ENCODE measurements at places on chromosomes 1 and 21. TPM values are rescaled to one million over a fixed set of nuclear protein-coding genes. Genes with fewer than 3 reads are reported as not detected.

GRCh38 chr1:65640046-65640445 lies 152.6 kb upstream of the PDE4B start:
- DNase-seq = no peak
- no peaks in the 10 kb centered on the region for H3K4me1 ChIP-seq
- no peak overlapping the region for H3K27ac ChIP-seq
- H3K4me3 ChIP-seq = no peak overlapping the region
- H3K27me3 ChIP-seq = no peaks in the 10 kb centered on the region

DNA sequence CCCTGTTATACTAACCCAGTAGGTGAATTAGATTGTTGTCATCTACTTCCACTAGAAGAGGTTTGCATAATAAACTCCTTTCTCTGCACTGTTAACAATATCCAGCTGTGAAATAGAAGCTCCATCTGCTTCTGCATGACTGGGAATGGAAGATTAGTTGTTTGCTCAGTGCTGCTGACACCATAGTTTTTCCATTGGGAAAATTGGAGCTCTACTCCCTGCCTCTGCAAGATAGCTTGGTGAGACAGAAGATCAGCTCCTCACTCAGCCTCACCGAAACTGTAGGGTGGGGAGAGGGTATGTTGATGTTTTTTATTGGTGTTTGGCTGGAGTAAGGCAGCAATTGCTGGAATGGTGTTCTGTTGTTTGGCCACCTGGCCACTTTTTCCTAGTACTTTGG lies 331.6 kb upstream of the ADAMTS5 start:
- H3K36me3 ChIP-seq = no peaks in the 10 kb centered on the region
- no peak overlapping the region for H3K4me3 ChIP-seq
- H3K27me3 ChIP-seq = no peaks in the 10 kb centered on the region
- no peaks in the 10 kb centered on the region for H3K4me1 ChIP-seq
- H3K27ac ChIP-seq = no peak overlapping the region
- DNase-seq = no peak

GRCh38 chr1:207658904-207659485 lies 14.1 kb downstream of the CR1L start:
- H3K36me3 ChIP-seq = no peaks in the 10 kb centered on the region
- no peak overlapping the region for H3K4me3 ChIP-seq

- no peaks in the 10 kb centered on the region for H3K36me3 ChIP-seq
- H3K27me3 ChIP-seq = no peaks in the 10 kb centered on the region
- no peaks in the 10 kb centered on the region for H3K4me1 ChIP-seq
- DNase-seq = peak; percentile 60
- peak overlapping the region; percentile 48 for H3K27ac ChIP-seq
Observed at GRCh38 chr1:231603598-231604275, 22.9 kb upstream of the DISC1 start.

- H3K27ac ChIP-seq = no peak overlapping the region
- H3K4me1 ChIP-seq = peaks cover 30% of the 10 kb centered on the region
- no peaks in the 10 kb centered on the region for H3K27me3 ChIP-seq
- H3K36me3 ChIP-seq = peaks cover 12% of the 10 kb centered on the region
Observed at GRCh38 chr21:44799646-44800045, 2.0 kb downstream of the UBE2G2 start.

DNA sequence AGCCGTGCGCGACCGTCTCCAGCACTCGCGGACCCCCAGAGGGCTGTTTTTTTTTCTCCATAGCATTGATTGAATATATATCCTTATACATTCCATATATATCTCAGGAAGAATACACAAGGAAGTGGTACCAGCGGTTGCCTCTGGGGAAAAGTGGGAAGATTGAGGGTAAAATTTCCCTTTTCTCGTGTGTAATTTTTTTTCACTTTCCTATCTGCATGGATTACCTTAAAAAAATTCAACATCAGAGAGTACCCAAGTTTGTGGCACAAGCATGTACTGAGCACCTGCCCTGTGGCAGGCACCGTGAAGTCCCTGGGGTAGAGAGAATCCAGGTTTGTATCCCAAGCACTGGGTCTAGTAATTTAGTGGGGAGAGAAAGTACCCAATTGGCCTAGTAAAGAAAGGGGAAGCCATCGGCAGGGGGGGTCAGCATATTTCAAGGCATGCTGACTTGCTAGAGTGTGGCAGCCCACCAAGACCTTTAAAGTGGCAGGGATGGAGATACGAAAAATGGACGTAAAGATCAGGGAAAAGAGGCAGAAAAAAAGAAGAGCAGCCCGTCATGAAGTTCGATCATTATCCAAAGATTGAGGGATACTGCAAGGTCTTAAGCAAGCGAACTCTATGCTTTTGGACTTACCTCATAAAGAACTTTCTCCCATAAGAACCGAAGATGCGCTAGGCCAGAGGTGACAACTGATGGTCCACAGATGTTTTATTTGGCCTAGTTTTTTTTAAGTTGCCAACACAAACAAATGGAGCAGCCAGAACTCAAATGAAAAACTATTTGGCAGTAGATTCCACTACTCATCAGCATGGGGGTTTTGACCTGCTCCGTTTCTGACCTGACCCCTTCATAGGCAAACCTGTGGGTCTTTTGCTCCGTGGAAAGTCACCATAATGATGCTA lies 1.5 kb upstream of the HMGN1 start:
- peaks cover 36% of the 10 kb centered on the region for H3K4me1 ChIP-seq
- H3K4me3 ChIP-seq = peak overlapping the region; percentile 99
- no peaks in the 10 kb centered on the region for H3K27me3 ChIP-seq
- H3K36me3 ChIP-seq = peaks cover 8% of the 10 kb centered on the region

DNA sequence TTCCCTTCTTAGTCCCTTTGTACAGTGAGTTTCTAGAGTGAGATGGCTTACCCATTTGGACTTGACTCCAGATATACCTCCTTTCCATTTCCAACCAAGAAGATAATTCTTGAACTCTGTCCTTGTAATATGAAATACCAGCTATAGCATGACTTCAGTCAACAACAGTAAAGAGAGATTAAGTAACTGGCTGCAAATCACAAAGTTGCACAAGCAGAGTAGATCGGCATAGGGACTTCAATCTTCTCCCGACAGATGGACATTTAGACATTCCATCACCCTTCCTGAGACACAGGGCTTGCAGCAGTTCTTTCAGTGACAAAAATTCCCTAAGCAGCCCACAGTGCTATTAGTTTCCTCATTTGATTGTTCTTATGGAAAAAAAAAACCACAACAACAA lies 44.6 kb downstream of the JAK1 start:
- no peak for DNase-seq
- peak overlapping the region; percentile 7 for H3K27ac ChIP-seq

DNA sequence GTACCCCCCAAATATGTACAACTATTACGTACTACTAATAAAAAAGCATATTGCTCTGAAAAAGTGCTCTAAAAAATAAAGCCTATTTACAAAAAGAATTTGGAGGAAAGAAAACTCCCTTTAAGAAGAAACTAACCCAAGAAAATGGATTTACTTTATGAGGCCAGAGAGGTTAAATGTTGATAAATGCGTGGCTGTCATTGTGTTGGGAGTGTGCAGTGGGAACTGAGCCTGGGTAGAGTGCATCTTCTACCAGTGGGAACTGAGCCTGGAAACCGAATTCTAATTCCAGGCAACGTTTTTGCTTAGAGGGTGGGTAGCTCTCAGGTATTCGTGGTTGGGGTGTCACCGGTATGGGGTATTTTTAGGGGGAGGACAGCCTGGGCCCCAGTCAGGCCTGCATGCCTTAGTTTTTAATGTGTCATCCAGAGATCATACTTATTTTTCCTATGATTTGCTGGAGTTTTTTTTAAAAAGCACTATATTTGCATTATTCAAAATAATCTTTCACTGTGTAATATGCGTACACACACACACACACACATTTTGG lies 24.1 kb upstream of the RNF187 start:
- H3K36me3 ChIP-seq = no peaks in the 10 kb centered on the region
- H3K4me3 ChIP-seq = peak overlapping the region; percentile 85
- DNase-seq = no peak
- H3K27ac ChIP-seq = no peak overlapping the region
- H3K4me1 ChIP-seq = peaks cover 42% of the 10 kb centered on the region
- no peaks in the 10 kb centered on the region for H3K27me3 ChIP-seq

DNA sequence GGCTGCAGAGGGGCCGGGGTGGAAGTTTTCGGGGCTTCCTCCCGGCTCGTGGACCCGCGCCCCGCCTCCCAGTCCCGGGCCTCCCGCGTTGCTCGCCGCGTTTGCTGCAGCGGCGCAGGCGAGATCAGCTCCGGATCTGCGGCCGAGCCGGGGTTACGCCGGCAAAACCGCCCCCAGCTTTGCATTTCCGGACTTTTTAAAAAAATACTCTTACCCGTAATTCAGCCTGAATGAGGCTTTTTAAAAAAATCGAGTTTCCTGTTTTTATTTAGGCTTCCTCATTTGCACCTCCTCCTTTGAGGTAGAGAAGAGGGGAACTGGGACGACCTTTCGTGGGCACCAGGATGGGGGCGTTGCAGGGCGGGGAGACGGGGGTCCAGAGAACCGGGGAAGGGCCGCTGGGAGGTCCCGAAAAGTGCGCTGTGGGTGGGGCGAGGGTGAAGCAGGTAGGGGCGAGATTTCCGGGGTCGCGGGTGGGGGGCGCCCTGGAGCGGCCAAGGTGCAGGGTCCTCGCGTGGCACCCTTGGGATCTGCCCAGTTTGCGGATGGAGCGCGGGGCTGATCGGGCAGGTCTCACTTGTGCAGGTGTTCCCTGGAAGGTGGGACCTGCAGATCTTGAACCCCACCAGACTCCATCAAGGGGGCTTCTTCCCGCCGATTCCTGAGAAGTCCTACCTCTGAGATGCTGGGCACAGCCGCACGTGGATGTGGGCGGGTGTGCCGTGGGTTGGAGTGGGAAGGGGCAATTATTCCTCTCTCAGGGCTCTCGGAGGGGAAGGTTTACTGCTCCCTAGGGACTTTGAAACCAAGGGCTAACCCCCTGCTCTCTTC lies 1.1 kb downstream of the PIK3CD start:
- H3K4me1 ChIP-seq = peaks cover 54% of the 10 kb centered on the region
- peak overlapping the region; percentile 96 for H3K4me3 ChIP-seq
- H3K27me3 ChIP-seq = no peaks in the 10 kb centered on the region

DNA sequence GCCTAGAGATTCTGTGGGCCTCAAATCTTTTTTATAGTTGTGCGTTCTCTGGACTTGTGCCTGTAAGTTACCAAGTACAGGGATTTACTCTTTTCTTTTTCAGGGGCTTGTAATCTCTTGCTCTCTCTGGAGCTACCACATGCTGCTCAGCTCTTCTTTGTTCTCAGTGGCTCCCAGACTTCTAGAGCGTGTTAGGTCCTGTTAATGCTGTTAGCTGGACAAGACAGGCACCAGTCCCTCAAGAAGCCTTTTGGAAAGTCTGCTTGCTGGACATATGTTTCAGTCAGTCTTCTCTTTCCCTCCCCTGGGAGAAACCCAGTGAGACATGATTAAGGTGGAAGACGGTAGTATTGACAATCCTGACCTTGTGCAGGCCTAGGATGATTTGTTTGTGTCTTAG lies 29.4 kb downstream of the KCNK2 start:
- H3K4me3 ChIP-seq = no peak overlapping the region
- H3K27me3 ChIP-seq = no peaks in the 10 kb centered on the region
- H3K36me3 ChIP-seq = no peaks in the 10 kb centered on the region
- H3K4me1 ChIP-seq = no peaks in the 10 kb centered on the region
- DNase-seq = no peak
- no peak overlapping the region for H3K27ac ChIP-seq

DNA sequence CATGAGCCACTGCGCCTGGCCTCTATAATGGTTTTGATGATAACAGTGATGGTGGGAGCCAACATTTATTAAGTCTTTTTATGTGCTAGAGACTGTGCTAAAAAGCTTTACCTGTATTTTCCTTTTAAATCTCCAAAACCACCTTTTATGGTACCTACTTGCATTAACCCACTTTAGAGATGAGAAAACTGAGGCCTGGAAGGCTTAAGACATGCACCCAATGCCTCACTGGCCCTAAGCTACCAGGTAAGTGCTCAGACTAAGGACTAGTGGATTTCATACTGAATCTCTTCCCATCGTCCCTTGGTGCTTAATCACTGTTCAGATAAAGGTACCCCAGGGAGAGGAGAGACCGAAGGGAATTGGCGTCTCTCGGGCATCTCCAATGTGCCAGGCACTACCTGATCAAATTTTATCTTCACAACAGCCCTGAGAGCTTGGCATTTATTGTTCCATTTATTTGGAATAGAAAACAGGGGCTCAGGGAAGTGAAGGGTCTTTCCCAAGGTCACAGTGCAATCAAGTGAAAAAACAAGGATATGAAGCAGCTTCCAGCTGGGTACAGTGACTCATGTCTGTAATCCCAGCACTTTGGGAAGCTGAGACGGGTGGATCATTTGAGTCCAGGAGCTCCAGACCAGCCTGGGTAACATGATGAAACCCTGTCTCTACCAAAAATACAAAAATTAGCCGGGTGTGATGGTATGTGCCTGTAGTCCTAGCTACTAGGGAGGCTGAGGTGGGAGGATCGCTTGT lies 84.2 kb downstream of the LACTBL1 start:
- no peaks in the 10 kb centered on the region for H3K36me3 ChIP-seq
- peaks cover 10% of the 10 kb centered on the region for H3K4me1 ChIP-seq
- DNase-seq = no peak

GRCh38 chr1:55050283-55050682 lies 10.9 kb downstream of the PCSK9 start:
- DNase-seq = no peak
- H3K27me3 ChIP-seq = no peaks in the 10 kb centered on the region
- no peak overlapping the region for H3K4me3 ChIP-seq
- no peaks in the 10 kb centered on the region for H3K4me1 ChIP-seq
- no peak overlapping the region for H3K27ac ChIP-seq

- H3K4me1 ChIP-seq = peaks cover 26% of the 10 kb centered on the region
- DNase-seq = no peak
Observed at GRCh38 chr1:53198241-53198651, 1.6 kb downstream of the CPT2 start.

GRCh38 chr1:11483581-11484320 lies 4.8 kb downstream of the DISP3 start:
- no peak overlapping the region for H3K4me3 ChIP-seq
- H3K27ac ChIP-seq = no peak overlapping the region
- H3K36me3 ChIP-seq = no peaks in the 10 kb centered on the region
- H3K27me3 ChIP-seq = peaks cover 6% of the 10 kb centered on the region
- H3K4me1 ChIP-seq = peaks cover 6% of the 10 kb centered on the region

Gene NPR1
- total RNA-seq = not detected

Gene SH3GLB1
- total RNA-seq = 59.6 TPM

Gene DISC1
- total RNA-seq = 15.5 TPM

Gene GUCA2B
- not detected for total RNA-seq

Gene SLC44A3
- total RNA-seq = 1.9 TPM

Gene CHRNB2
- total RNA-seq = not detected

Gene RHOU
- total RNA-seq = 3.4 TPM

Gene CRNN
- not detected for total RNA-seq

Gene OR2L2
- total RNA-seq = 0.17 TPM
